Uterus (tissue), 4 donors: ENCODE measurements at places on chromosomes 5 and 9. TPM values are rescaled to one million over a fixed set of nuclear protein-coding genes. Genes with fewer than 3 reads are reported as not detected.

DNA sequence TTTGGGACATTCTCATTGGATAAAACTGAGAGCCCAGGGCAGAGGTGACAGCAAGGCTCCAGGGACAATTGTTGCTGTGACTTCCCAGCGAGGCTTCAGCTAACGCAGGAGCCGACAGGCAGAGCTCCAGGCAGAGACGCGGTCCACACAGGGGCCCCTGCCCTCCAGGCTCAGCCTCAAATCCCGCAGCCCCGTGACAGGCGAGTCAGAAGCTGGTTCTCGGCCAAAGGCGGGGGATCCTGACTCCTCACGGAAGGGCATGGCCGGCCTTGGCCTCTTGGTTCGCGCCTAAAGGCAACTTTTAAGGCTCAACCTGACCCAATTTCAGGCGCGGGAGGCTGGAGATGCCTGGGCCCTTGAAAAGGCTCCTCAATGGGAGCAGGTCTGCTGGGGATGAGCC is 21.3 kb downstream of the SLC12A7 start:
- no peaks in the 10 kb centered on the region for H3K36me3 ChIP-seq
- no peak overlapping the region for H3K4me3 ChIP-seq
- no peak for DNase-seq
- H3K4me1 ChIP-seq: no peaks in the 10 kb centered on the region
- no peak overlapping the region for H3K27ac ChIP-seq
- no peaks in the 10 kb centered on the region for H3K27me3 ChIP-seq

DNA sequence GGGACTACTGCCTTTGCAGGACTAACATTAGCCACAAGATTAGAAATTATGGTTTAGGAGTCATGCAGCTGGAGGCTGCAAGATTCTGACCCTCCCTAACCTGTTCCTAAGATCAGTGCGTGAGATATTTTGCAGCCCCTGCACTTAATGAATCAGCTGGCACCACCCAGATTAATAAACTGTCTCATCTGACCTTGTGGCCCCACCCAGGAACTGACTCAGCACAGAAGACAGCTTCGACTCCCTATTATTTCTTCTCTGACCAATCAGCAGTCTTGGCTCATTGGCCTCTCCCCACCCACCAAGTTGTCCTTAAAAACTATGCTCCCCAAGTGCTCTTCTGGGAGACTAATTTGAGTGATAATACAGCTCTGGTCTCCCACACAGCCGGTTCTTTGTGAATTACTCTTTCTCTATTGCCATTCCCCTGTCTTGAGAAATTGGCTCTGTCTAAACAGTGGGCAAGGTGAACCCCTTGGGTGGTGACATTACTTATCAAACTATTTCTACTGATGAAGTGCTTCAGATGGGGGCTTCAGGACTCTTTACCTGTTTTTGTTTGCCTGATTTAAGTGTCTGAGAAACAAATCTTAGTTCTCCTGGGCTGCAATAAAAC is 17.0 kb downstream of the CTSL start:
- DNase-seq: no peak
- no peaks in the 10 kb centered on the region for H3K36me3 ChIP-seq
- no peak overlapping the region for H3K4me3 ChIP-seq
- H3K4me1 ChIP-seq: no peaks in the 10 kb centered on the region

DNA sequence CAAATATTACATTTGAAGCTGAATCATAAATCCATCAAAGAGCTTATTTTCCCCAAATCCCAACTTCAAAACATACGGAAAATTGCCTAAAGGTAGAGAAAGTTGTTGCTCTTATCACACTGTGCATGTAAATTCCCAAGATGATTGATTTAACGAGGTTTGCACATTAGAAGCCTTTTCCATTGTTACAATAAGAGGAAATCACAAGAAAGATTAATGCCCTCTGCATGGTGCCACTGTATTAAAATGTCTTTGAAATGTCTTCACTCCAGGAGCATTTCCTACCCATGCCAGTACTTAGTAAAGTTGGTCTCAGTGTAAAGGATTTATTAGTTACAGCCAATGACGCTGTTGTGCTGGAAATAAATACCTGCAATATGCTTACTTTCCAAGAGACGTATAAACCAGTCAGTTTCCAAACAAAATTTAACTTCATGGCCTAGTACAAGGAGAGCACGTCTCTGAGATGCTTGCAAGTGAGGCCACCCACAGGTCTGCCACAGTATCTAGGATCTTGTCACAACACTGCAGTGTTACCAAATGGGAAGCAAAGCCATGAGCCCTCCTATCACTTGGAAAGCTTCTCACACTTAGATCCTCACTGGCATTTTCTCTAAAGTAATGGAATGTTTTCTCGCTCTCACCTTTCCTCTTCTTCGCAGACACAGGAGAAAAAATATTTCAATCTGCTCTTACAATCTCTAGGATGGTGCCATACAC is 112.4 kb downstream of the CETN3 start:
- H3K27ac ChIP-seq: no peak overlapping the region
- no peaks in the 10 kb centered on the region for H3K27me3 ChIP-seq
- no peaks in the 10 kb centered on the region for H3K4me1 ChIP-seq
- no peaks in the 10 kb centered on the region for H3K36me3 ChIP-seq
- no peak overlapping the region for H3K4me3 ChIP-seq

DNA sequence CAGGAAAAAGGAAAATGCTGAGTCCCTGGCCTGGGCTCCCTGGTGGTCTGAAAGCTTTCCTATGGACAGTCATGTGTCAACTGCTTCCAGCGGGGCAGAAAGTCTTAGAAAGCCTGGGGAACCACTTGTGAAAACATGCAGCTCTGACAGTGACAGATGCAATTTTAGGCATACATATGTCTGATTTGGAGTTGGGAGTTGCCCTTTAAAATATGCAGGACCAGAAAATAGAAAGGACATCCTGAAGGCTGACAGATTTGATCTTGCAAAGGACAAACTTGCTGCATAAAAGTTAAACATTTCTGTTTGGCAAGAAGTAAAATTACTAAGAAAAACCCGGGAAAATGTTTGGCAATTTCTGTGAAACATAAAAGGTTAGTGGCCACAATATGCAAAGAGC is 23.8 kb downstream of the GADD45G start:
- no peak overlapping the region for H3K27ac ChIP-seq
- no peak overlapping the region for H3K4me3 ChIP-seq
- no peak for DNase-seq
- H3K36me3 ChIP-seq: no peaks in the 10 kb centered on the region
- H3K4me1 ChIP-seq: no peaks in the 10 kb centered on the region

GRCh38 chr9:33867747-33868439 is 50.9 kb downstream of the UBE2R2 start:
- H3K4me1 ChIP-seq: peaks cover 6% of the 10 kb centered on the region
- H3K4me3 ChIP-seq: no peak overlapping the region
- H3K36me3 ChIP-seq: no peaks in the 10 kb centered on the region
- peak overlapping the region; percentile 40 for H3K27ac ChIP-seq

DNA sequence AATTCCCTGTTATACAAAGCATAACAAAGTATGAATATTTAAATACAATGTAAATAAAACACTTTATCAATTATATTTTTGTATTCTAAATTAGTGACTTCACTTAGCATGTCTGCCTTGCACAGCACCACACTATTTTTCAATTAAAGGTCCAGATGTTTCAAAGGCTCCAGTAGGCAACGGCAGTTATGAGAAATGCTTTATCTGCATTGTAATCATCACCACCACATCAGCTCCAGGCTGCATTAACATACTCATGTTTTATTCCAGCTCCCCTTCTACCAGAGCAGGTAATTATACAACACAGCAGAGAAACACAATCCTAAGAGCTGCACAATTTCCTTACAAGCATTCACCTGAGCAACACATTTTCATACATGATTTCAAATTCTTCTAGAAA is 102.8 kb downstream of the MAPKAP1 start:
- DNase-seq: no peak
- no peak overlapping the region for H3K4me3 ChIP-seq
- no peaks in the 10 kb centered on the region for H3K36me3 ChIP-seq
- H3K27ac ChIP-seq: no peak overlapping the region

DNA sequence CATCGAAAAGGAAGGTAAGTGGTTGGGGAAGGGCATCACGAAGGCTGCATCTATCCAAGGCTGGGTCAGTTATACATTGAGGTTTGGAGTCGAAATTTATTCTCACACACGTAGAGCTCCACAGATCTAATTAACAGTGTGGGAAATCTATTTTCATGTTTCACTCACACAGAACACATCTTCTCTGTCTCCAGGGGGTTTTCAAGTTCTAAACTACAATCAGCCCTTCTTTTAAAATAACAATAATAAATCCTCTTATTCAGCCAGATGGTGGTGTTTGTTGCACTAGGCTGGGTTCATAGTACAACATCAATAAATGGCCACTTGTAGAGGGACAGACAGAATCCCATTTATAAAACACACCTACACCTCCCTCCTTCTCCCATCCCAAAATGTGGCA is 174.5 kb upstream of the KLF9 start:
- no peak overlapping the region for H3K4me3 ChIP-seq
- H3K36me3 ChIP-seq: no peaks in the 10 kb centered on the region
- peak overlapping the region; percentile 96 for H3K27ac ChIP-seq
- peaks cover 33% of the 10 kb centered on the region for H3K4me1 ChIP-seq

DNA sequence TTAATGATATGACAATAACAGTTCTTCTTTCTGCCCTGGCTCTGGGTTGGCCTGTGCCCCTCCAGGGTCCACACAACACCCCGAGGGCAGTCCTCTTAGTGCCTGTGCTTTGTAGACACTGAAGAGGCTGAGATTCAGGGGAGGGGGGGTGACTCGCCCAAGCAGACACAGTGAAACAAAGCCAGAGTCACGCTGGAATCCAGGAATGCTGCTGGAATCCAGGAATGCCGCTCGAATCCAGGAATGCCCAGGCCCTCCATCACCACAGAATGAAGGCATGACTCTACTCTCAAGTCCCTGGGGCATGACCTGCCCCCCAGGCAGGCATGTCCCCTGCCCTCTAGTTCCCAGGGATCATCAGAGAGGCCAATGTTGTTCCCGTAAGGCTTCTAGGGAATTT is 73.1 kb downstream of the LRSAM1 start:
- H3K27ac ChIP-seq: no peak overlapping the region
- peaks cover 19% of the 10 kb centered on the region for H3K4me1 ChIP-seq
- no peak for DNase-seq
- no peak overlapping the region for H3K4me3 ChIP-seq
- no peaks in the 10 kb centered on the region for H3K36me3 ChIP-seq

DNA sequence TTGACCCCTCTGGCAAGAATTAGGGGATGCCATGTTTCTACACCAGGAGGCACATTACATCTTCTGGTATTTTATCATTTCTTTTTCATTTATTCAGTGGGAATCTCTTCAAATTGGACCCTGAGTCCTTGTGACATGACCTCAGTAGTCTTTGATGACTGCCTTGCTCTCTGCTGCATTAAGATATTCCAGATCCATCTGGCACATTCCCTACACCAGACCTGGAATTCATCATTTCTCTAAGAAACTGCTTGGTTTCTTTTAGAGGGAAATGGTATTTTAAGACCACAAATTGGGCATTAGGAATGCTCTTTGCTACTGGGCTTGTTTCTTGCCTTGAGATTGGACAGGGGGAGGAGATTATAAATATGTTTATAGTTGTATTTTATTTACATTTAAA is 61.0 kb downstream of the GALNT10 start:
- H3K27ac ChIP-seq: no peak overlapping the region
- no peaks in the 10 kb centered on the region for H3K36me3 ChIP-seq
- H3K4me3 ChIP-seq: no peak overlapping the region
- H3K4me1 ChIP-seq: no peaks in the 10 kb centered on the region
- DNase-seq: no peak
- no peaks in the 10 kb centered on the region for H3K27me3 ChIP-seq

DNA sequence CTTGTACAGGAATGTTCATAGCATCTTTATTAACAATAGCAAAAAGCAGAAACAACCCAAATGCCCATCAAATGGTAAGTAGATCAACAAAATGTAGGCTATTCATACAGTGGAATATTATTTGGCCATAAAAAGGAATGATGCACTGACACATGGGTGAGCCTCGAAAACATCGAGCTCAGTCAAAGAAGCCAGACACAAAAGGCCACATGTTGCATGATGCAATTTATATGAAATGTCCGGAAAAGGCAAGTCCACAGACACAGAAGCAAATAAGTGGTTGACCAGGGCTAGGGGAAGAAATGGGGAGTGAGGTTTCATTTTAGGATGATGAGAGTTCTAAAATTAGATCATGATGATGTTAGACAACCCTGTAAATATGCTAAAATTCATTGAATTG is 16.5 kb upstream of the SLC2A8 start:
- no peaks in the 10 kb centered on the region for H3K4me1 ChIP-seq
- no peaks in the 10 kb centered on the region for H3K36me3 ChIP-seq
- H3K4me3 ChIP-seq: no peak overlapping the region
- no peaks in the 10 kb centered on the region for H3K27me3 ChIP-seq
- no peak for DNase-seq

DNA sequence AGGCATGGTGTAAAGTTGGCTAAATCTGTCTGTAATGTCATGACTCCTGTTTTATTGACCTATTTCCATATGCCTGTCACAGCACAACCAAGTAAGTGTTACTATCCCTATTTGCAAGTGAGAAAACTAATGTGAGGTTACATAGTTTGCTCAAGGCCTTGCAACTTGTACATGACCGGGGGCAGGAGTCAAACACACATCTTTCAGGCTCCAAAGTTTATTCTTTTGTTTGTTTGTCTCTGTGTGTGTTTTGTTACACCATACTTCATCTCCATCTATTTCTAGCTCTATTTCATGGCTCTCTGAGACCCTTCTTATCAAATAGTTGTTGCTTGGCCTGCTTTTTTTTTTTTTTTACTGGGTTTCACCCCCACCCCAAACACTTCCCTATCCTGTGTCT is 70.2 kb downstream of the CMYA5 start:
- H3K4me1 ChIP-seq: no peaks in the 10 kb centered on the region
- no peak overlapping the region for H3K27ac ChIP-seq
- DNase-seq: no peak
- no peak overlapping the region for H3K4me3 ChIP-seq
- H3K27me3 ChIP-seq: no peaks in the 10 kb centered on the region

DNA sequence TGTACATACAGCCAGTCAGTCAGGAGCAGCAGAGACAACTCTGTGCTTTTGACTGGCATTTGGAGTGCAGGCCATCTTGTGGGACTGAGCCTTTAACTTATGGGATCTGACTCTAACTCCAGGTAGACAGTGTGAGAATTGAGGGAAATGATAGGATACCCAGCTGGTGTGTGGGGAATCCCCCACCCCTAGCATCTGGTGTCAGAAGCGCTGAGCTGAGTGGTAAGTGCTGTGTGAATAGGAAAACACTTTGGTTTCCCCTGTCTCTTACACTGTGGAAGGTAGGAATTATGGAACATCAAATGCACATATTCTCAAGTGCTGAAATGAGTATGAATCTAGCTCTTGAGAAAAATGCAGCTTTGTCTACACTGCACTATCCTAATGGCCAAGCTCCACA is 43.9 kb downstream of the CCDC125 start:
- no peaks in the 10 kb centered on the region for H3K36me3 ChIP-seq
- no peak overlapping the region for H3K4me3 ChIP-seq
- DNase-seq: no peak
- H3K4me1 ChIP-seq: no peaks in the 10 kb centered on the region
- H3K27ac ChIP-seq: no peak overlapping the region

DNA sequence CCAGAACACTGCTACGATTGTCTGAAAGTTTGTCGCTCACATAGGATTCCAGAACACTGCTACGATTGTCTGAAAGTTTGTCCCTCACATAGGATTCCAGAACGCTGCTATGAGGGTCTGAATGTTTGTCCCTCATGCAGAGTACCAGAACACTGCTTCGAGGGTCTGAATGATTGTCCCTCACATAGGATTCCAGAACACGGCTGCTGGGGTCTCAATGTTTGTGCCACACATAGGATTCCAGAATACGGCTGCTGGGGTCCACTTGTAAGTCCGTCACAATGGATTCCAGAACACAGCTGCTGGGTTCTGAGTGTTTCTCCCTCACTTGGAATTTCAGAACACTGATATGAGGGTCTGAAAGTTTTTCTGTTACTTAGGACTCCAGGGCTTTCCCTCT is 203.3 kb downstream of the FOXD4L6 start:
- H3K4me3 ChIP-seq: no peak overlapping the region
- H3K27ac ChIP-seq: no peak overlapping the region
- no peaks in the 10 kb centered on the region for H3K27me3 ChIP-seq

RHOBTB3 gene
- 70.6 TPM for total RNA-seq

ARID3C gene
- 0.35 TPM for total RNA-seq

BNIP1 gene
- total RNA-seq: 23.9 TPM
